ENCODE measurements at places on chromosomes 1 and 21.

DNA sequence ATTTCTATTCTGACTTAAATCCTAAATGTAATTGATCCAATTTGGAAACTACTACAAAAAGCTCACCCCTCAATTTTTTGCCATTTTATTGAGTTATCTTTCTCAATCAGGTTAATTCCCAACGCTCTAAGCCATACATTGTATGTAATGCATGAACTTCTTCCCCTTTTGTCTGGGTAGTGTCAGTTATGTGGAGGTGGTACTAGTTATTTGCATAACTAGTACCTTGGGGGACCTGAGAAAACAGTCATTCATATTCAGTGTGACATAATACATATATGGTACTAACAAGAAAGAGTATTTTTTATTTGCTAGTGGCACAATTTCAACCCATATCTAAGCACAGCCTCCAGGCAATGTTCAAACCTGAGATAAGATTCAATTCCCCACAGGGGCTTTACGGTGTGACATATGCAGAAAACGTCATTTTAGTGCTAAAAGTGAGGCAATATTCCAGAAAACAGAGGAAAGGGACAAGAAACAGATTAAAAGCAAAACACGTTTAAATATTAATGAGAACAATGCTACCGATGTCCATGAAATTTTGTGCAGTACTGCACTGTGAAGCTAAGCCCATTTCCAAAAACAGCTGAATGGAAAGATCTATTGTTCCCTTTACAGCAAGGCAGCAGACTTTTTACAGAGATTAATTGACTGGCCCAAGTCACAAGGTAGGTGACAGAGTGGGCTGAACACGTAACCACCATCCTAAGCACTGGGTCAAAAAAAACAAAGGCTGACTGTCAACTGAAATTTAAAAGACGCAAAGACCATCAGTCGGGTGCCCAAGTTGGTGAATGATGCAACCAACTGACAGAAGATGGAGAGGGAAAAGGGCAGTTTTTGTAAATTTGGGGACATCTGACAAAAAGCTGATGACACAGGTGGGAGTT is 1.4 kb downstream of the HLCS start:
- DNase-seq, result no peak

GRCh38 chr1:27935721-27936120 is 921 bp downstream of the SMPDL3B start:
- no peak for DNase-seq

- no peak for DNase-seq
Measured at GRCh38 chr1:34188418-34188817, 11.7 kb downstream of the C1orf94 start.

DNA sequence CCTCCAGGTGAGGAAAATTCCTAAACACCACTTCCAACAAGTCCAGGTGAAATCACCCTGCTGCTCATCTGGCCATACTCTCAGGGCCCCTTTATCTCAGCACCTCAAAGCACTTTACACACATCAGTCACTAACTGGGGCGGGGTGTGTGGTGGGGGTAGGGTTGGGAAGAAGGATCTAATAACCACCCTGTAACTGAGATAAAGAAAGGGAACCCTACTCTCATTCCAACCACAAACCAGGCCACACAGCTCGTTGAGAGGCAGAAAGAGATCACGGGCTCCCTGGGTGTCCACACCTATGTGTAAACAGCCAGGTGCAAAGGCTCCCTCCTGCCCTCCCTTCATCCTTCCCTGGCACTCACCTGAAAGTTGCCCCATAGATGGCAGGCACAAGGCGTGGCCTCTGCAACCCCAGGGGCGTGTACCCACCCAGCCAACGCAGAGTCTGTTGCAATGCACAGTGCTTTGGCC is 20.4 kb downstream of the GPR161 start:
- no peak for DNase-seq

DNA sequence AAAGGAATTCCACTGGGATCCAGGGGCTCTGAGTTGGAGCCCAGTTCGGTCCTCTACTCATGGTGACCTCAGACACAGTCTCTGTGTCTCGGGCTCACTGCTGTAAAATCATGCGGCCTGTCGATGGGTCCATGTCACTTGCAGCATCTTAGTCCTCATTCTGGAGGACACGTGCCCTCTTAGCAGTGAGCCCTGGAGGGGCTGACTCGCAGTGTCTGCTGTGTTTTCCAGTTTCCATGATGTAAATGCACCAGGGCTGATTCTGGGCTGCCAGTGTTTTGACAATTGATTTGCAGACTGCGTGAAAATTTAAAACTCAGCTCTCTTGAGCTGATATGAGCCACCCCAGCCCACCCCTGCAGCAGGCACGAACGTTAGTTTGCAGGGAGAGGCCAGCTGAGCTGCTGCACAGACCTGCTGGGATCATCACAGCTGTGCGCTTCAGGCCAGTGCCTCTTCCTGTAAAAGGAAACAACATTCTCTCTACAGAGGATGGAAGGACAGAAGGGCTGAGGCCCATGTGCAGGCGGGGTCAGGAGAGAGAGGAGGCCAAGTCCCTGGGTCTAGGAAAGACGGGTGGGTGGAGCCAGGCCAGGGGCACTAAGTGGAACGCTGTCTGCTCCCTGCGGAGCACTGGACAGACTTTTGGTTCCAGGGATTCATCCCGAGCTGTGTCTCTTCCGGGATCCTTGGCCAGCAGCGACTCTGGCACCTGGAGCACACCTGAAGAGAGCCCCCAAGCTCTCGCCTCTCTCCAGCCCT is 42.6 kb downstream of the RSPH1 start:
- no peak for DNase-seq

DNA sequence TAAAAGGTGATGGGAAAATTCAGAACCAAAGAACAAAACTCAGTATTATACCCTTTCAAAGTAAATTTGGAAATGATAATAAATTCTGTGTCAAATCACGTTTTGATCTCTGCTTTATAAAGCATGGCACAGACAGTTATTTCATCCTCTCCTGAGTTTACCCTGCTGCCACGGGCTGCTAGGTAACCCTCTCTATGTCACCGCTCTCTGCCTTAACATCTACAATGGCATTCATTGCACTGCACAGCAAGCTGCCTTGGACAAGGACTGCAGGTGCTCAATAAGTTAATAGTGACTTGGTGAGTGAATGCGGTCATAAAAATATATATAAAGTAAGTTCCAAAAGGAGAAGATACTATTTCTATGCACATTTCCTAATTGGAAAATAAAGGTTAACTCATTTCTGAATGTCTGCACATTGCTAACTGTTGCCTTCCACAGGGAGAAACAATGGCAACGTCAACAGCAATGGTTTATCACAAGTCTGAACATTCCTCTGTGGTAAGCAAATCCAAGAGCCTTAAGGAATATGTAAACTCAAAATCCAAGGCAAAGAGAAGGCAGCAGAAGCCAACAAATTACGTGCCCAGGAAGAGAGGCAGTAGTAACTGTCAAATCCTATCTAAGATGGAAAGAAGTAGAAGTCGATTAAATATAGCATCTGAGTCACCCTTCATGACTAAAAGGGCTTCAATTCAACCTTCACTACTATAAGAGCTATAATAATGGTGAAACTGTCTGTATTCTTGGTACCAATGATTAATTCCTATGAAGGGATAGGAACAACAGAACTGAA is 19.4 kb downstream of the FYB2 start:
- DNase-seq, result no peak

- DNase-seq, result no peak
Measured at GRCh38 chr1:203440771-203441170, 34.8 kb upstream of the PRELP start.

- peak; percentile 38 for DNase-seq
Measured at GRCh38 chr1:247421074-247421473, 5.1 kb downstream of the NLRP3 start.

GRCh38 chr1:215631489-215631888 is 64.4 kb downstream of the KCTD3 start:
- no peak for DNase-seq
